Stimulated activated CD8-positive, alpha-beta memory T cell treated with anti-CD3 and anti-CD28 coated beads, Interleukin-15, amount 100 ng/mL, for 48 hours (primary cell): ENCODE measurements at places on chromosomes 1 and 21.
A peak's percentile ranks its signal among the peaks of the same experiment; 100 is the strongest.

GRCh38 chr1:21350202-21350885 lies 60.1 kb upstream of the ECE1 start:
- no peak for DNase-seq

DNA sequence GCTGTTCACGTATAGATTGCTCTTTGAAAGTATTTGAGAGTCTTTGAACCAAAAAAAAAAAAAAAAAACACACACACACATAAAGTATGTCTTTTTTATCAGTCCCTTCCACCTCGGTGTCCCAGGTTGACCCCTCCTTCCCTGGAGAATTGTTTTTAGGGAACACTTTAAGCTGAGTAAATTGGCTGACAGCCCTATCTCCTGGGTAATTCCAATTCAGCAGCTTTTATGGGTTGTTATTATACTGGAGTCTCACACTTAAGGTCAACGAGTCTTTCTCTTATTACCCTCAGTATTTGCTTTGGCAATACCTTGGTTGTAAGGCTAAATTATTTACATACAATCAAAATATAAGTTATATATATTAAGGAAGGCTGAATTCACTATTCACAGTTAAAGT lies 69.4 kb downstream of the SLC30A10 start:
- DNase-seq = no peak

DNA sequence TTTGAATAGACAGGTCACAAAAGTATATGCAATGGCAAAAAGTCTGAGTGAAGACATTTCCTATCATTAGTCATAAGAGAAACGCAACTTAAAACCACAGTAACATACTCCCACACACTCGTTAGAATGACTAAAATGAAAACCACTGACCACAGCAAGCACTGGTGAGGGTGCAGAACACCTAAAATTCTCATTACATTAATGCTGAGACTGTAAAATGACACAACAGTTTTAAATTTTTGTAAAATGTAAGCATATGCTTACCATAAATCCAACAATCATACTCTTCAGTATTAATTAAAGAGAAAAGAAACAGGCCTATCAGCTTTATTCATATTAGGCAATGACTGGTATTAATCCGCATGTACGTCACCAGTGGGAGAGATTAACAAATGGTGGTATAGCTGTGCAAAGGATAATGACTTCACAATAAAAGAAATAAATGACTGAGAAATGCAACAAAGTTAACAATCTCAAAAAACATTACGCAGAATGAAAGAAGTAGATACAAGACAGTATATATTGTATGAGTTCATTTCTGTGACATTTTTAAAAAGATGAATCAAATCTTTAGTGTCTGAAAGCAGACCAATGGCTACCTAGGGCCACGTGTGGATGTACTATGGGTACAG lies 253.5 kb downstream of the AKT3 start:
- no peak for DNase-seq

GRCh38 chr1:161985301-161985822 lies 38.3 kb downstream of the OLFML2B start:
- no peak for DNase-seq

DNA sequence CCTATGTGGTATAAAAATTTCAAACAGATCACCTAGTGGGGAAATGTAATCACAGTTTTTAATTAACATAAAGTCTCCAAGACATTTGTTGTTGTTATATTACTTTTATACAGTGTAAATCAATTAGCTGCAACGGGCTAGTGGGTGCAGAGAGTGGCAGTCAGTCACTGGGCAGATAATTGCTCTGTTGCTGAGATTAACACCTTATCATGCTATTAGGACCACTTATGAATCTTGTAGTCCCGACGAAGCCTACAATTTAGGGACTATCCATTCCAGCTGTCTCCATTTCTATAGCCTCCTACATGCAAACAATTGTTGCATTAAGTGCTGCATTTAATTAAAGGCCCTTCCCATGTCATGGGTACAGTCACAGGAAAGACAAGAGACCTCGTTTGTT lies 158.9 kb upstream of the PROX1 start:
- no peak for DNase-seq

DNA sequence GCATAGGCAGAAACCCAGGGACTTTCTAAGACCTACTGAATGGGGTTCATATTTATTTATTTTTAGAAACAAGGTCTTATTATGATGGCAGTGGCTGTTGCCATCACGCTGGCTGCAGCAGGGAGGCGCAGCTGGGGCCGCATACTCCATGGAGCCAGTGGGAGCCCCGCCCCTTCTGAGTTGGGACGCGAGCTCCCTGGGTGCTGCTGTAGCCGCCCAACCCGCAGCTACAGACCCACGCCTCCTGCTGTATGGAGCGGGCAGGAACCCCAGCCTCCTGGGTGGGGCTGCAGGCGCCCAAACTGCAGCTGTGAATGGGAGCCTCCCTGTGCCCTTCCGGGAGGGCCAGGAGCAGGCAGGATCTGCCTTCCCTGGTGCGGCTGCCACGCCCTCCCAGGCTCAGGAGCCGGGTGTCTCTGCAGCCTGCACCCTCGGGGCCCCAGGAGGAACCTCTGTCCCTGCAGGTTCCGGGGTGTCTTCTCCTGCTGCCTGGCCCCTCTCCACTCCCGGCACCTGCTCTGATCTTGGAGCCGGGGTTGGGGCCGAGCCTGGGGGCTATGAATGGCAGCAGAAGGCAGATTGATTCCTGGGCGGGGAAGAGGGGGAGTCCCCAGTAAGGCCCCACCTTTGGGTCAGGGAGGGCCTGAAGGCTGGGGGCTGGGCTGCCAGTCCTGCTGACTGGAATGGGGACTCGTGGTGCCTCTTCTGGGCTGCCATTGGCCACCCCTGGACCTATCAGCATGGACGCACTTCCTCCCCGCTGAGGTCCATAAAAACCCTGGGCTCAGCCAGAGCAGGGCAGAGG lies 66.5 kb upstream of the LRRN2 start:
- DNase-seq = no peak

GRCh38 chr1:155648207-155649147 lies 38.5 kb downstream of the MSTO1 start:
- no peak for DNase-seq

DNA sequence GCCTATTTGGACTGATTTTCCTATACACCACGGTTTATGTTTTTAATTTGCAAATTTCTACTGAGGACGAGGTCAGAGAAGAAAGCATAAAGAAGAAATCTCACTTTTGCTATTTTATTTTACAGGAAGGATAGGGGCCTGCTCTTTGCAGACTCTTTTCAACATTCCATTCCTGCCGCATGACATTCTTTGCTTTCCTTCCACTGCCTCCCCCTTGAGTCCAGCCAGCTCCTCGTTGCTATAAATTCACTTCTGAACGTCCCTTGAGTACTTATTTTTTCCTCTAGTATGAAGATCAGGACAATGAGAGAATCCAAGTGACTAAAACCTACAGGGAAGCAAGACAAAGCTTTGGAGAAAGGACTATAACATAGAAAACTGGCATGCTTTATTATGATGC lies 53.4 kb upstream of the PTGFR start:
- DNase-seq = no peak

DNA sequence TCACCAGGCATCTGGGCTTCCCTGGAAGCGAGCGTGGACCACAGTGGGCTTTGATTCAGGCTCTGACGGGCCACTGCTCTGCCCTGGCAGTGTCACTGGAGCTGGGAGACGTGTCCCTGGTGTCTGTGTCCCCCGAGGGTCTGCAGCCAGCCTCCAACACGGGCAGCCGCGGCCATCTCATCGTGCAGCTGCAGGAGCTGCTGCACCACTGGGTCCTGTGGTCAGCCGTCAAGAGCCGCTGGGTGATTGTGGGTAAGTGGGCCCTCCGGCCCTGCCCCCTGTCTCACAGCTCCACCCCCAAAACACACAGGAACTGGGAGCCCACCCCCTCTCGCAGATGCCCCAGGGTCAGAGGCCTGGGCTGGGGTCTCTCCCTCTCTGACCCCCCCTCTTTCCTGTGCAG lies 40.7 kb downstream of the DISP3 start:
- DNase-seq = no peak

GRCh38 chr1:29679828-29680558 lies 443.7 kb downstream of the PTPRU start:
- DNase-seq = no peak

DNA sequence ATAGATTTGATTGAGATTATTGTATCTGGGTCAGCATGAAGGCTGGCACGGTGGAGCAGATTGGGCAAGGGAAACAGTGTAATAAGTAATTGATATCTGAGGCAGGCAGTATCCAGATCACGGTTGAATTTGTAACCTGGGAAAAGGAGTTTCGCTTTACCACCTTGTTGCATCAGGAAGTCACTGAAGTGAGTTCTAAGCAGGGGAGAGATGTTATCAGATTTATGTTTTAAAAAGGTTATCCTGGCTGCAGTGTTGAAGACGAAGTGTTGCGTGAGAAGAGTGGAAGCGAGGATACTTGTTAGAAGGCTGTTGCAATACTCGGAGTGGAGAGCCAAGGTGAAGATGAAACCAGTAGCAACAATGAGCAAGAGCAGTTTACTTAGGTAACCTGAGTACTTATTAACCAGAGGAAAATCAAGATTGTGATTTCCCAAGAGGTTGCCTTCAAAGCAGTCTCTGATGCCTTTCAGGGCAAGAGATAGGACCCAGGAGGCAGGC lies 77.8 kb downstream of the LHX9 start:
- no peak for DNase-seq

DNA sequence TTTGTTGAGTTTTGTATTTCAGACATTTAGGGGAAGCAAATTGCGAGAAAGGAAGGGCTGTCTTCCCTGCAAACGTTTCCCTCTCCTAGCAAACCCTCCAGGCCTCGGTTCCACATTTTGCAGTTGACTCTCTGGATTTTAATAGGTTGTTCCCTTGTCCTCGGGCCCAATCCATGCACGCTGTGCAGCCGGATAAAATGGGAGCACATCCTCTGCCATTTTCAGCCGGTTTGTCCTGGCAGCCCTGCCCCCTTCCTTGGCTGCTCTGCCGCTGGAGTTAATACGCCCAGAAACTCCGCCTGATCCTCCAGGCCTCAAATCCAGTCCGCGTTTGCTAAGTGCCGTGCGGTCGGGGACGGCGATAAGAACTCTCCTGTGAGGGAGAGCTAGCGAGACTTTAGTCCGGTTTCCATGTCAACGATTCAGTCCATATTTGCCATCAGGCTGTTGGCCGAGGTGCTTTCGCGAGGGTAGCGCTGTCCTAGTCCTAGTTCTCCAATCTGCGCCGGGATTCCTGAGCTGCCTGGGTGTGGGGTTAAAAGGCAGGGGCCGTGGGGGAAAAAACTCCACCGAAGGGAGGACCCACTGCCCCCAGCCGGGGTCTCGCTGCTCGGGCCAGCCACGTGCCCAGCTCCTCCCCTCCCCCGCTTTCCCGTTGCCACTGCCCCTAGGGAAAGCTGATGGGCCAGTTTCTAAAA lies 2.9 kb upstream of the ARID1A start:
- peak; percentile 84 for DNase-seq

- no peak for DNase-seq
Observed at GRCh38 chr1:238653693-238654321, 732.6 kb upstream of the CHRM3 start.

- no peak for DNase-seq
Observed at GRCh38 chr1:225595974-225596551, 56.9 kb downstream of the ENAH start.

DNA sequence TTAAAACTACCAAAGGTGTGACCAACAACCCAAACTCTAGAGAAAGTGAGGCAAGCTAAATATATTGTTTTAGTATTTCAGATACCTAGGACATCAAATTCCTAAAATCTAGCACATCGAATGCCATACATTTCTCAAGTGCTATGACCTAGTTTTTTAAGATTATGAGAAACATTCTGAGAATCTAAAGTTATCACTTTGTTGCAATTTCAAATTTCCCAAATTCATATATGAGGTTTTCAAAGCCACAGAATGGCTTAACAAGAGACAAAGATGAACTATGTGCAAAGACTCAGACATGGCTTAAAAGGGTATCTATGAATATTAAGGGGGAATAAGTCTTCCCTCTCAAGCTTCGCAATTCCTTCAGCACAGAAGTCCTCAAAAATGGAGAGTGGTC lies 6.8 kb downstream of the SCYL3 start:
- no peak for DNase-seq

GRCh38 chr1:109271458-109271857 lies 11.5 kb downstream of the PSRC1 start:
- no peak for DNase-seq

DNA sequence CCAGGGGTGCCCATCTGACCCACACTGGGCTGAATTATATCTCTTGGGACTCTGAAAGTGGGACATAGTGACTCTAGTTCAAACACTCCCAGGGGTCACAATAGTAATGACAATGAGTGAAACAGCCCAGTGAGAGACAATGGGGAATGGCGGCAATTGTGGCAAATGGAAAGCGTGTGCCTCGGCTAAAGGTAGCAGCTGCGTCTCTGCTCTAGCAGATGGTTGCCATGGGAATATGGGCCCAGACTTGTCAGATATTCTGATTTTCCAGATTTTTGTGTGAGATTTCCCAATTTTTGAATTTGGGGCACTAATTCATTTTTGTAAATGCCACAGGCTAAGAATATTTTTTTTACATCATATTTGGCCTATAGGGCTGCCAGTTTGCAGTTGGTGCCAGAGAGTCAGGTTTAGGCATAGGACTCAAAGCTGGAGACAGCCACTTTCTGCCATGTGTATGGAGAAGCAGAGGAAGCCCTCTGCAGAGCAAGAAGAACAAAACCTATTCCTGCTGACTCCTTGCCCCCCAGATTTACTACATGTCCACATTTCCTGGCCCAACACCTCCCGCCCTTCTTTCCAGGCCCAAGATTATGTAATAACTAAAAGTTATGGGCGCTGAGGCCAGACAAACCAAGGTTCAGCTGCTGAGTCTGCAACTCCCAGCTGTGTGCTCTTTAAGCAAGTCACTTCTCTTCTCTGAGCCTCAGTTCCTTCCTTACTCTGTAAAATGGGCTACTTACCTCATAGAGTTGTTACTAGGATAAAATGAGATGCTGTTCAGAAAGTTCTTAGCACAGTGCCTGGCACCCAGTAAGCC lies 21.6 kb upstream of the PTP4A2 start:
- no peak for DNase-seq

GRCh38 chr1:42456010-42456753 lies at the start of the genes PPCS and ZMYND12:
Gene PPCS, plus strand, starts transcription at chr1:42456543. Its CDS starts 23 bp downstream, at chr1:42456566.
Gene ZMYND12, minus strand, starts transcription at chr1:42456022. Its CDS starts 25 bp downstream, at chr1:42455997.
- DNase-seq = peak; percentile 87

DNA sequence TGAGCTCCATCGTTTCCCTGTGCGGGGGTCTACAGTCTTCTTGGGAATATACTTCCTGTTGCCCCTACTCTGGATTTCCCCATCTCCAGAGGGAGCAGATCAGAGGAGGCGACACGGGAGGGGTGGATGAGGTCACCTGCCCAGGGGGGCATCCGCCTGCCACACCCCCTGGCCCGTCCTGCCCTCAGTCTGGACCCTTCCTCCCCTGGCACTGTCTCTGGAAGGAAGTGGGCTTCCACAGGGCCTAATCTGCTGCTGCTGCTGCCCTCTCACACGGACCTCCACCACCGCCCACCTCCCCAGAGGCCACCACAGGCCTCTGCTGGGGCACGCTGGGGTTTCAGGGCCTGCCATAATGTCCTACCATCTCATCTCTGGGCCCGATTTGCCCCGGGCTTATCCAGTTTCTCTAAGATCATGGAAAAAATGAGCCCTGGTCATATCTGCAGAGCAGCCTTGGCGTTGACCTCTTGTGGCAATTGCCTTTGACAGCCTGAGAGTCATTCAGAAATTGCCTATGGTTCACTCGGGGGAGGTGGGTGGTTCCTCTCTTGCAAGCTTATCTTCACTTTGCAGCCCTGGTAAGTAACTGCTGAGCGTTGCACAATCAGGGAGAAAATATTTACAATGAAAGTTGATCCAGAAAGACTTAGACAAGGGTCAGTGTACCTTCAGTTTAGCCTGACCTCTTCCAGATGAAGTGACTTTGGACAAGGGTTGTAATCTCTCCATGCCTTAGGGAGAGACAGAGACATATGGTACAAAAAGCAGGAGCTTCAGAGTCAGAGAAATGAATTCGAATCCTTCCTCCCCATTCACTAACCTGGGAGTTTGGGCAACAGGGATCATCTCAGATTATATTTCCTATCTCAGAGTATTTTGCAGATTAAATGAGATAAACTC lies 252.4 kb downstream of the TOMM20 start:
- DNase-seq = peak; percentile 58
